BJ (cell line): ENCODE measurements at places on chromosomes 4 and X.

DNA sequence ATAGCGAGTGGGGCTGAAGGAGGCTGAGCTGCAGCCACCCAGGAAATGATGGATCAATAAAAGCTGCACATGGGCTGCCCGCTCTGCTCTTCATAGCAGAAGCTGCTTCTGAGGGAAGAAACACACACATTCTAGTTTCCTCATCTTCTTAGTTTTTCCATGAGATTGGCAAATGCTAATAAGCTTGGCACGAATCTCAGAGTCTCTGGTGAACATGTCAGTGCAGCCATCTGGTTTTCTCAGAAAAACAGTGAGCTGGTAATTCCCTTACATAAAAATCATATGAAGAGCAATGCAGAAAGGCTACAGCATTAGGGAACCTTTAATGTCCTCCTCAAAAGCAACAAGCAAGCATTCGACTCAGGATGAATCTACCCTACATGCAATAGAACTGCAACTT, 69.9 kb downstream of the GATB start:
- no peak for DNase-seq

DNA sequence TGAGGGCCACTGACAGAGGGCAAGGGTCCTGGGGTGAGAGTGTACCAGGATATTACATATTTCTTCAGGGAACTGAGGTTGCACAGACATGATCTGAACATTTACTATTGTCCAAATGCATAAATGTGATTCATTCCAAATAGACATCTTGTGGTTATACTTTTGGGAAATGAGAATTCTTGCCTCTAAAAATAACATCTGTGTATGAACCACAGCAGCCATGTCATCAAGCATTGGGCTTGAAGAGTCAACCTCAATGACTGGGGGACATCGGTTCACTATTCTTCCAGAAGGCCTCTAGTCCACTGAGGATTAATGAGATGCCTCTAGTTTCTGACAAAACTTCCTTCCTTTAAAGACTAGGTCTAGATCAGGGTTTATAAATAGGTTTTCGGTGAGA, 193.1 kb upstream of the GPC4 start:
- no peak for DNase-seq

GRCh38 chr4:16026160-16026761, 57.6 kb downstream of the PROM1 start:
- DNase-seq, result no peak

- no peak for DNase-seq
Measured at GRCh38 chr4:3343358-3343757, 50.5 kb downstream of the RGS12 start.

- peak; percentile 61 for DNase-seq
Measured at GRCh38 chrX:46180258-46180687, 364.9 kb downstream of the ZNF674 start.

GRCh38 chr4:184613405-184613804, 35.8 kb downstream of the CASP3 start:
- no peak for DNase-seq

DNA sequence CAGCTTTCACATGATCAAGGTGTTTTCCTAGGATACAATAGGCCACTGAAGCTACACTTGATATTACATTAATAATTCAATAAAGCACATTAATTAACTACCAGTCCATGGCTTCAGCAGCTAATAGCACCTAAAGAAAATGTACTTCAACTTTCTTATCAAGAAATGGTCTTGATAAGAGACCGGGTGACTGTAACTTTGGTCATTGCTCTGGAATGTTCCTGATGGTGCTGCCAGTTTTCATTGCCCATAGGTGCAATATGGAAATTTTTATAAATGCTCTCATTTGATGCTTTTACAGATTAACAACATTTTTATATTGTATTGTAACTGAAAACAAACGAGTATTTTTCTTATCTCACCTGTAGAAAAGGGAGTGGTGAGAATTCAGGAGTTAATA, 165.4 kb downstream of the SHROOM3 start:
- no peak for DNase-seq

- DNase-seq, result no peak
Measured at GRCh38 chr4:124123181-124123580, 589.4 kb downstream of the ANKRD50 start.

DNA sequence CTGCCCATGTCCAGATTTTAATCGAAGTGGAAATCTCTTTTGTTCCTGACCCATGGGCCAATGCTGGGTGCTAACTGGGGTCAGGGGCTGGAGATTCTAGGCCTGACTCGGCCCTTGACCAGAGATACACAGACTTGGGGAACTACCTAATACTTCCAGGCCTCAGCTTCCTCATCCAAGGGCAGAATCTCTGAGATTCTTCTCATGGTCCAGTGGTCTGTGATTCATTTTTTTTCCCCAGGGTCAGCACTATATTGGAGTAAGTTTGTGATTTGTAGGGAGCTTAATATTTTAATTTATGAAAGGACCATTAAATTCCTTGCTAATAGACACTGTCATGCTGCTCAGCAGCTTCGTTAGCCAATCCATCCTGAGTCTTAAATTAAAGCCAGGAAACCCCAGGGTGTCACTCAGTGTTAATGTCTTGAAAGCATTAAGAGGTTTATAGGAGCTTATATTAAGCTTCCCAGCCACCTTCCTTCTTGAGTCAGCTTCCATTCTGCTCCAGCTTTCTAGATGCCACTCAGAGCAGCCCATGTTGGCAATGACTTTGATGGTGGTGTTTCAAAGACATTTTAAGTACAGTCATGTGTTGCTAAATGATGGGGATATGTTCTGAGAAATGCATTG, 27.0 kb upstream of the PROM1 start:
- no peak for DNase-seq

GRCh38 chr4:122703868-122704267, 28.6 kb upstream of the BBS12 start:
- no peak for DNase-seq
